ENCODE measurements at places on chromosomes 3 and 15. TPM values are rescaled to one million over a fixed set of nuclear protein-coding genes. Genes with fewer than 3 reads are reported as not detected.

The A4GNT gene
- not detected for total RNA-seq

The GOLGA8R gene
- total RNA-seq, result 2.7 TPM

The ELL3 gene
- 10.7 TPM for total RNA-seq

The CCNB2 gene
- total RNA-seq, result 4.6 TPM

The OR5K2 gene
- total RNA-seq, result not detected

The EXOSC7 gene
- total RNA-seq, result 62.1 TPM

The CACNA2D2 gene
- total RNA-seq, result 0.16 TPM

The ANKUB1 gene
- not detected for total RNA-seq

The TMEM40 gene
- total RNA-seq, result not detected

The SPINK8 gene
- total RNA-seq, result not detected

The MYO9A gene
- 53.4 TPM for total RNA-seq

Measured in bronchial smooth muscle cell (primary cell).